HAP-1 (cell line): ENCODE measurements at places on chromosomes 7 and 10.

DNA sequence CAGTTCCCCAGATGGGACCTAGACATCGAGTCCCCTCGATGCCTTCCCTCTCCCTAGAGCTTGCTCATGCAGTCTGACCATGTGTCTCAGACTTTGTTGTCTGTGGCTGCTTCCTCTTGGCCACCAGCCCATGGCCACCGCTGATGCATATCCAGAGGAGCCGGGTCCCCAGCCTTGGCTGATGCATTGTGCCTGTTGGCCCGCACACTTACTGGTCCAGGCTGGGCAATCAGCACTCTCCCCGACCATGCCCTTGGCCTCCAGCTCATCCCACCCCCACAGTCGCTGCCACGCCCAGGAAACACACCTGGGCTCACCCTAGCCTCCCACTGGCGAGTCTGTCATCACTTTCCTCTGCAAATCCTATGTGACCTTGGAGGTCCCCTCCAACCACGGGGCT, 10.1 kb downstream of the NPC1L1 start:
- no peak for DNase-seq

GRCh38 chr10:70324339-70324861, 40.6 kb upstream of the NPFFR1 start:
- no peak for DNase-seq

GRCh38 chr7:44706788-44707557, 41.7 kb upstream of the ZMIZ2 start:
- no peak for DNase-seq

- DNase-seq, result no peak
These were observed 143.2 kb upstream of the RET start for GRCh38 chr10:42933448-42934340.

GRCh38 chr7:50712252-50713122, 70.2 kb downstream of the GRB10 start:
- no peak for DNase-seq

GRCh38 chr7:110988890-110989501, 101.9 kb upstream of the LRRN3 start:
- DNase-seq, result no peak

- peak; percentile 40 for DNase-seq
These were observed 2.4 kb downstream of the HOXA3 start for GRCh38 chr7:27149842-27150567.

DNA sequence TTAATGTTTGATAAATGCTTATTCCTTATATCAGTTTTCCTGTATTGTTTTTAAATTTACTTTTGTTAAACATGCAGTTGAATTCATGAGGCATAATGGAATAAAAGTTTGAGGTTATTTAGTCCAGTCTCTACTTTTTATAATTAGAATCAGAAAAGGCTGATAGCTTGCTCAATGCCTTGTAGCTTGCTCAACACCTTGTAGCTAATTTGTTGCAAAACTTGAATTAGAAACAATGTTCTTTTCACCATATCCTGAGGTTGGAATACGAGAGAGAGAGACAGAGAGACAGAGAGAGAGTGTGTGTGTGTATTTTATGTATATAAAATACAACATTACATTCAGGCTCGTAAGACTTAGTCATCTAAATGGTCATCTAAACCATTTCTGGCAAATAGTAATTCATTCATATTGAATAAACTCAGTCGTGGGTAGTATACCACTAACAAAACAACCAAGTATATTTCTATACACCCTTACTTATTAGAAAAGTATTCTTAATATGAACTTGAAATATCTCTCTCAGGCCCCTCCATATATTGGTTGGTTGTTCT, 243.5 kb downstream of the ADK start:
- DNase-seq, result no peak

DNA sequence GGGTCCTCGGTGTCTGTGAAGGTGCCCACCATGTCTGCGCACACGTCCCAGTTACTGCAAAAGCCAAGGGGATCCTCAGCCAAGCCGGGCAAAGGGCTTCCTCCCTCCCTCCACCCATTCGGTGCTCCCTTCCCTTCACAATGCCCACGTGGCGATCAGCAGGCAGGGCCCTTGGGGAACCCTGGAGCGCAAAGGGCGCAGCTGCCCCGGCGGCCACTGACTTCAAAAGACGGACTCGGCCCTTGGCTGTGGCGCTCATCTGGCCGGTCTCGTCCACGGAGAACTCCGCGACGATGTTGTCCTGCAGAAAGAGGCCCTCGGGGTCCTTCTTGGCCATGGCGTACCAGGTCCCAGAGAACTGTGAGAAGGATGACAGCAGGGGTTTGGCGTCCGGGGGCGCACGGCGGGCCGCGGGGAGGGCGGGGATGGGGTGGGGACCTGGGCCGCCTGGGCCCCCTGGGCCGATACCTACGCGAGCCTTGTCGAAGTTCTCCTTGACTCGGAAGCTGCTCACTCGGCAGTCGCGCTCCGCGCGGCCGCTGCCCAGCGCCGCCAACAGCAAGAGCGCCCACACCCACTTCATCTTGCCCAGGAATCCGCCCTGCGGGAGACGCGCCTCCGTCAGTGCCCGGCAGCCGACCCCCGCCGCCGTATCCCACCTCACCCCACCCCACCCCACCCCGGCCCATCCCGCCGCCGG, 439 bp downstream of the RBP4 start:
- no peak for DNase-seq

DNA sequence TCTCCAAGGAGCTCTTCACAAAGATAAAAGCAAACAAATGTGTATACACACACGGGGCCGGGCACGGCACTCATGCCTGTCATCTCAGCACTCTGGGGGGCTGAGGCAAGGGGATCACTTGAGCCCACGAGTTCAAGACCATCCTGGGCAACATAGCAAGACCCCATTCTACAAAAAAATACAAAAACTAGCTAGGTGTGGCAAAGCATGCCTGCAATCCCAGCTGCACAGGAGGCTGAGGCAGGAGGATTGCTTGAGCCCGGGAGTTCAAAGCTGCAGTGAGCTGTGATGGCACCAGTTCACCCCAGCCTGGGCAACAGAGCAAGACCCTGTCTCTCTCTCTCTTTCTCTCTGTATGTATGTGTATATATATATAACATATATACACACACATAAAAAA, 22.3 kb downstream of the TTYH3 start:
- no peak for DNase-seq

DNA sequence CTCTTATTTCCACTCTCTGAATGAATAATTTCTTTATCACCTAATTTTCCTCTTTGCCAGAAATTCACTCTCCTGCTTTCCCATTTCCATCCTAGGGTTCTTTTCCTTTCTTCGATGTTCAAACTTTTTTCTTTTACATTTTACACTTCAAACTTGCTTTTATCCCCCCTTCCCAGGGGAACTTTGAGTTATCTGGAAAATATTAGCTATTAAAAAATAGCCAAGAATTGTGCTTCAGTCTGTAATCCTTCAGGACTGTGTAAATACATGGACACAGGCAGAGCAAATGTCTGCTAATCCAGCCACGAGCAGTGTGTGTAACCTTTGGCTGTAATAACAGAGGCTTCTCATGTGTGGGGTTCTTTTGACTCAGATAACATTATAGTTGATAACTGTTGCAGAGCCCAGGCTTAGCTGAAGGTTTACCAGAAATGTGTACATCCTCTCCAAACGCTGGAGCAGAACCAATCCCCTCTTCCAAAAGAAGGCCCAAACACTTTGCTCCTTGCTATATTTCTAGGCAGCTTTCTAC, 4.6 kb downstream of the ASB4 start:
- no peak for DNase-seq

DNA sequence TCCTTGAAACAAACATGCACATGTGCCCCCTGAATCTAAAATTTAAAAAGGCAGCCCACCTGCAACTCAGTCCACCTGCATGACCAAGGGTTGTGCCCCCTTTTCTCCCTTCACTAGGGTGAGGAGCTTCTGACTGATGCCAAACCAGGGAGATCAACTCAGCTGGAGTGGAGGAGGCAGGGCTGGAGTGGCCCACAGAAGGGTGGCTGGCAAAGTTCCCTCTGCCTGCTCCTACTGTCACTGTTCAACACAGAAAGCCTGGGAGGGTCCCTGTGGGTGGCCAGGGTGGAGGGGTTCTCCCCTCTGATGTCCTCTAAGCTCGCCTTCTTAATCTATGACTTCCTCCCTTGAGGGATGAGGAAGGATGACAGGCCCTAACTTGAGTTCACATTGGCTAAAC, 55.7 kb upstream of the ANTXRL start:
- no peak for DNase-seq

GRCh38 chr7:29401769-29402168, 161.9 kb upstream of the PRR15 start:
- no peak for DNase-seq

GRCh38 chr7:95126053-95126709, 198.2 kb downstream of the PON1 start:
- no peak for DNase-seq

DNA sequence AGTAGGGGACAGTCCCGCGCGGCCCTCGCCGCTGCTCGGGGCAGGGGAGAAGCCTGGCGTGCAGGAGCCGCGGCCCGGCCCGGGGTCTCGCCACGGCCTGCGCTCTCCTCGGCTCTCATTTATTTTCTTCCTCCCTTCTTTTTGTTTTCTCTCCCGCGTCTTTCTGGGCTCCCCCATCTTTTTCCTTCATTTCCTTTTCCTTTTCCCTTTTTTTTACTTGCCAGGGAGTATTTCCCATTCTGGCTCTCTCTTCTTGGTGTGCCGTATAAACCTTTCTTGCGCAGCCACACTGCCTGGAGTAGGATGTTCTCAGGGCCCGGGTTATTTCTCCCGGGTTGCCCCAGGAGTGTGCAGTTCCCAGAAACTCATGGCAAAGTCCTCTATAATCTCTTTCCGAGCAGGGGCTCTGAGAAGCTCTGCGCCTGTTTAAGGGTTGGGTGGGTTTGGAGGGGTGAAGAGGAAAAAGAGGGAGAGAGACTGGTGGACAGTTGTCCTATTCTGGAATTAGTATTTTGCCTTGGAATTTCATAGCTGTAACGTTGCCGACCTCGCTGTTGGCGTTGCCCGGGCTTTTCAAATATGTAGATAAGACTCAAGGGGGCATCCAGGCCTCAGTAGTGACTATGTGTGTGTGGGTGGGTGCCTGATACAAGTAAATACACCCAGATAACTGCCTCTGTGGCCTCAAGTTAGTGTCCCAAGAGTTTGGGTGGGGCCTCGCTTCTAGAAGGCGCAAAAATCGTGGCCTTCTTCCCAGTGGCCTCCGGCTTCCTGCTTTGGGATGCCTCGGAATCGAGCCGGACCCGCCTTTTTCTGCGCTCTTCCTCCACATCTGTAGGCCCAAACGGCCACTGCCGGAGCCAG, 4.3 kb upstream of the ZNF503 start:
- no peak for DNase-seq

- no peak for DNase-seq
These were observed 13.3 kb downstream of the ZNF438 start for GRCh38 chr10:31018356-31018750.

DNA sequence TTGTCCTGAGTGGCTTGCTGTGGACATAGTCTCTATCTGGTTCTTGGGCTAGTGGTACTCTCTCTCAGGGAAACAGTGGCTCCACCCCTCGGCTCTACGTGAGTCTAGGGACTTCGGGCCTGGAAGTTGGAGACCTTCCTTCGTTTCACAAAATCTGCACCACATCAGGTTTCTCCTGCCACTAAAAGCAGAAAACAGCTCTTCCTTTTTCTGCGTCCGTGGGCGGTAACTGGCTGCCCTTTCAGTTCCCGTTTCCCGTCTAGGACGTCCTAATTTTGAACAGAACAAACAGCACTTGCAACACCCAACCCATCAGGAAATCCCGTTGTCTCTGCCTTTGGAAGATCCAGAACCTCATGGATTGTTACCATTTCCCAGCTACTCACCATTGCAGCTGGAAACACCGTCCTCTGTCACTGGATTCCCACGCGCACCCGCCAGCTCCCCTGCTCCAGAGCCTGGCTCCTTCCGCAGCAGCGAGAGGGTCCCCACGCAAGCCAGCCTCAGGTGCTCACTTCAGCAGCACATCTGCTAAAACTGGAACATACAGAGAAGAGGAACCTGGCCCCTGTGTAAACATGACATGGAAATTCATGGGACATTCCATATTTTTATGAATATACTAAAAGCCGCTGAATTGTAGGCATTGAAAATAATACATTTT, 311.4 kb upstream of the AKR1E2 start:
- DNase-seq, result no peak
